Mucosa of gallbladder (tissue), 1 donor: ENCODE measurements at places on chromosomes 4 and X. TPM values are rescaled to one million over a fixed set of nuclear protein-coding genes. Genes with fewer than 3 reads are reported as not detected.

The PABPC5 gene
- total RNA-seq: 1.6 TPM

The DCAF12L1 gene
- 8.6 TPM for total RNA-seq

The CMC4 gene
- 10.1 TPM for total RNA-seq

The MAGEE1 gene
- 3.6 TPM for total RNA-seq

The GRPR gene
- not detected for total RNA-seq

The SRD5A3 gene
- 22.9 TPM for total RNA-seq

The SMAD1 gene
- 32.5 TPM for total RNA-seq

The NAP1L2 gene
- total RNA-seq: 4.4 TPM

The RPS6KA6 gene
- 7.7 TPM for total RNA-seq

The ERAS gene
- not detected for total RNA-seq

The MAGEC1 gene
- total RNA-seq: not detected

The APBB2 gene
- 44.9 TPM for total RNA-seq

The STPG2 gene
- 2.2 TPM for total RNA-seq

The NPFFR2 gene
- total RNA-seq: 0.20 TPM

The PTPN13 gene
- total RNA-seq: 24.9 TPM

The GABRB1 gene
- total RNA-seq: 0.55 TPM
